ENCODE measurements at places on chromosomes 7 and 10.

DNA sequence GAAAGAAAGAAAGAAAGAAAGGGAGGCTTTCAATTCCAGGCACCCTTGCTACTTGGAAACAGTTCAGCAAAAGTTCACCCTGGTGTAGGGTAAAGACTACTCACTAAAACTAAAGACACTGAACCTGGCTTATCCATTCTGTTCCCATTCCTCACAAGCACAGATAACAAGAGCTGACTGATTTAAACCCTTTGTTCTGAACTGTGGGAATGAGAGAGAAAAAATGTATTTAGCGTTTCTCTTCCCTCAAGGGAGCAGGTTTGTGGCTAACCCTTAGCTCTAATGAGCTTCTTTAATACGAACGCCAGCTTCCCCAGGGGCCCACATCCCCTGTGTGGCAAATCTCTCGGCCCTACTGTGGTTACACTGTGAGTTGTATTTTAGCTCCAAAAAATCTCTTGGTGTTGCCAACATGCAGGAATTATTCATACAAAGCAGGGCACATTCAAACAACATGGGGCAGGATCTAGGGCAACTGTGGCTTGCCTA, 23.3 kb downstream of the PRTFDC1 start:
- no peak for DNase-seq

DNA sequence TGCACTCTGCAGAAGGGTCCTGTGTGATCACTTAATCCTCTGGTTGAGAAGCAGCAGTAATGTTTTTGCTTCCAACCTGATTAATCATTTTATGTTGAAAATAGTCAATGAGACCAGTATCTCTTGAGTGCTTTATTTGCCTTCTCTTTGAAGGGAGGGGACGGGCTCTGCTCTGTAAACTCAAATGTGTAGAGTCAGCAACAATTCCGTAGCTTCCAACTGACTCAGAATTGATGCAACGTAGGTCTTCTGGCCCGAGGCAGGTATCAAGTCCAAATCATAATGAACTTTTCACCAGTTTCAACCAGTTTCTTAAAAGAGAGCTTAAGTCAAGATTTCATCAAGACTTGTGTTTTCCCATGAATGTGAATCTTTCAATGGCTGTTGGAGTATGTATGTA, 26.3 kb downstream of the GUSB start:
- no peak for DNase-seq

DNA sequence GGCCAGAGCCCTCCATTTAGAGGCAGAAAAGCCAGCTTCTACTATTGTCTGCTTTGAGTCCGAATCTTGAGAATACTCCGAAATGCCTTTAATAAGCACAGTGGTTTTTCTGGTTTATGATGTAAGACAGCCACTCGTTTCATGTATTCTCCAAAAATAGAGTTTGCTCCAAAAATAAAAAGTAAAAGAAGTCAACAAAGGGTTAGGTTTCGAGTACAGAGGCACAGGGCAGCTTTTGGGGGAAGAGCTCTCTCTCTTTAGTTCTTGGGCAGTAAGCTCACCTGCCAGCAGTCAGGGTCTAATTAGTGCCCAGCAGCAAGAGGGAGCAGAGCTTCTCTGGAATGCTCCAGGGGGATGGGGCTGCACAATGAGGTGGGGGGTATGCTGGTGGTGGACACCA, 20.2 kb downstream of the CREB3L2 start:
- DNase-seq, result no peak

DNA sequence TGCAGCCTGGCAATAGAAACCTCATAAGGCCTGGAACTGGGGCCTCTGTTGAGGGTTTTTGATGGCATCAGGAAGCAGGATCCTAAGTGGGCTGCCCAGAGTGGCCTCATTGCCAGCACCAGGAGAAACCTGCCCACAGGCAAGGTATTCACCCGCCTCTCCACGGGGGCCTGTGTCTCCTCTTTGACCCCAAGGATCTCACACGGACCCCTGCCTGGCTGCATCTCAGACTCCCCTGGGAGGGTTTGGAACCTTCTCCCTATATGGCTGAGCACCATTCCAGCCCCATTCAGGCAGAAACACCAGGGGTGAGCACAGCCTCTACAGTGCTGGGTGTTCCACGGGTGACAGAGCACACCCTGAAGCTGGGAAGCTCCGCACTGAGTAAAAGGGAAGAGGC, 14.6 kb upstream of the C10orf71 start:
- no peak for DNase-seq

- no peak for DNase-seq
Measured at GRCh38 chr7:152176797-152177196, 151.3 kb downstream of the GALNT11 start.

DNA sequence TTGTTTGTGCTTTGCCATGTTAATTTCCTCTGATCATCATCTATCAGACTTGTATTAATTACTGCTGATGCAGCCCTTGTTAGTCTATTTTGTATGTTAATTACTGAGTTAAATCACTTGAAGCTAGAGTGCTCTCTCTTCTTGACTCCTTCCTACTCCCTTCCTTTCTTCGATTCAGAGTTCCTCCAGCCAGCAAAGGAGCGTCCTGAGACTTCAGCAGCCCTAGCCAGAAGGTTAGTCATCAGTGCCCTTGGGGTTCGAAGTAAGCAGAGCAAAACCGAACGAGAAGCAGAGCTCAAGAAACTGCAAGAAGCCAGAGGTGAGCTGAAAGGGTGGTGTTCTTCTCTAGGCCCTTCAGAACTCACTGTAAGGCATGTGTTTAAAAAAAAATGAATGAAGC, 32.1 kb downstream of the LOXL4 start:
- DNase-seq, result no peak

GRCh38 chr7:17679458-17679857, 260.8 kb downstream of the SNX13 start:
- no peak for DNase-seq

GRCh38 chr7:33919449-33919848, 14.1 kb downstream of the BMPER start:
- DNase-seq, result no peak

- DNase-seq, result no peak
Measured at GRCh38 chr7:143214789-143215679, 6.8 kb upstream of the TAS2R40 start.

- DNase-seq, result no peak
Measured at GRCh38 chr7:45578022-45578421, 3.9 kb downstream of the ADCY1 start.

DNA sequence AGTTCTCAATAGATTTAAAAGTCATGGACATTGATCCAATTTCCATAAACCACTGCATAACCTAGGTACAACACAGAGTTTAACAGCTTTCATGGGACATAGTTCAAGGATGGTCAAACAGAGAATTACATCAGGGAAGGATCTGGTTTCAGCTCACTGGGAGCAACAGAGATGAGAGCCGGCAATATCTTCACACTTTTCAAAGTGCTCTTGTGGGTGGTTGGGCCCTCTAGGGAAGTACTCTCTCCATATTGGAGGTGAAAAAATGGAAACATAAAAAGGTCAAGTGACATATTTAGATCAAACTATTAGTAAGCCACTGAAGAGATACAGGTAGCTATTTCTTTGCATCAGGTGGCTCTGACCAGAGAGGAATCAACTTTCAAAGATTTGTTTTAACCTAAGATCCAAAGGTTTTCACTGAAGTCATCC, 61.8 kb upstream of the LRRN3 start:
- DNase-seq, result no peak

GRCh38 chr10:3902054-3902808, 117.2 kb upstream of the KLF6 start:
- DNase-seq, result no peak

DNA sequence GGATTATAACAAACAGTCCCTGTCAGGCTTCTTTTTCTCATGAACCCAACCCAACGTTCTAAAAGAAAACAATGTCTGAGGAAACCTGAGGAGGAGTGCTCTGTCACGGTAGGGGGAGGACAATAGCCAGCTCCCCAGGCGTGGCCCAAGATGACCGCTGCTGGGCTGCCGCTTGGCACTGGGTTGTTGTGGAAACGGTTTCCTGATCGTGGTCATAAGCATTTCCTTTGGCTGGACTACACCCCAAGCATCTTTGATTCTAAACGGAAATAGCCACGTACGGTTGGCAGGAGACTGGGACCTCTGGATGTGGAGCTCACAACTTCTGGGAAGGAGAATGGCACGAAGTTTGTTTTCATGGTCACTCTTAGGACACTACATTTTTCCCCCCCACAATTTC, 30.4 kb upstream of the DMBT1 start:
- DNase-seq, result no peak

GRCh38 chr10:43049081-43049551, 27.8 kb upstream of the RET start:
- DNase-seq, result no peak

- DNase-seq, result no peak
Measured at GRCh38 chr10:48582970-48583369, 21.9 kb downstream of the ARHGAP22 start.

GRCh38 chr10:102657451-102657850, 13.2 kb downstream of the TRIM8 start:
- no peak for DNase-seq

GRCh38 chr10:62978482-62978881, 154.6 kb upstream of the NRBF2 start:
- no peak for DNase-seq

DNA sequence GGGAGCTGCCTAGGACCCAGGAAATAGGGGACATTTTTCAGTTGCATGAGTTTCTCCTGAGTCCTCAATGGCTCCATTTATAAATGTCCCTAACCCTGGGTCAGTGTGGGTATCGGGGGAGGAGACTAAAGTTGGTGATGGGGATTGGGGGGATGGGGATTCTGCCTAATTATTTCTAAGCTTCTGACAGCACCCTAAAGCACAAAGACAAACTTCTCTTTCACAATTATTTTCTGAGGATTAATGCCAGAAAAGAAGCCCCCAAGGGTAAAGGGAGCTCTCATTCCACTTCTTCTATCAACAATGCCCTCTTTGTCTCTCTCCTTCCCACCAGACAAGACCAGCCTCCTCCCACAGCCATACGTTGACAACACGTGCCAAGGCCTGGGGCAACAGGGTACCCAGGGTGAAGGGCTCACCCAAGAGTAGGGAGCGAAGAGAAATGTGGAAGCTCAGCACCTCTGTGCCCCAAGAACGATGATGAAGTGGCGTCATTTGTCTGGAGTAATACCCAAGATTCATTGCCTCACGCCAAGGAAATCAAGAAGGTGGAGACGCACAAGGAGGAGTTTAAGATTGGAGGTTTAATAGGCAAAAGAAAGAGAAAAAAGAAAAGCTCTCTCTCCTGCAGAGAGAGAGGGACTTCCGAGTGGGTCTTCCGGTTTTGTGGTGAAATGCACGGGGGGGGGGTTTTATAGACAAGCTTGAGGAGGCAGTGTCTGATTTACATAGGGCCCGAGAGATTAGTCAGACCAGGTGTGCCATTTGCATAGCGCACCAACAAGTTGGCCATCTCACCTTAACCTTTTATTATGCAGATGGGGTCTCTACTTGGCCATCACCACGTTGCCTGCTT, 14.4 kb upstream of the GJC3 start:
- no peak for DNase-seq

DNA sequence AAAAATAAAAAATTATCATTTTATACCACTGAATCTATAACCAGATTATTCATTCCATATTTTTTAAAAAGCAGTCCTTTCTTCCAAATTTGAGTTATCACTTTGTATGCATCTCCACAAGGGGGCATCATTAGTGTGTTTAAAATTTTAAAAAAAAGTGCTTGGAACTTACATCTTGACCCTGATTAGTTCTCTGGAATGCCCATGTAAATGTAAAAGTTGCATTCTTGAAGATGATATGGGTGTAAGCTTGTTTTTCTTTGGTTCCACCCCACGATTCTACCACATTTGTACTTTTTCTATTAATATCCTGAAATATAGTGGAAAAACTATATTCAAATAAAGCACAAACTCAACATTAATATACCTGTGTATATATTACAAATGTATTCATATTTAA, 144.9 kb downstream of the ELAPOR2 start:
- no peak for DNase-seq

- DNase-seq, result no peak
Measured at GRCh38 chr10:84540022-84540616, 211.7 kb downstream of the CCSER2 start.

DNA sequence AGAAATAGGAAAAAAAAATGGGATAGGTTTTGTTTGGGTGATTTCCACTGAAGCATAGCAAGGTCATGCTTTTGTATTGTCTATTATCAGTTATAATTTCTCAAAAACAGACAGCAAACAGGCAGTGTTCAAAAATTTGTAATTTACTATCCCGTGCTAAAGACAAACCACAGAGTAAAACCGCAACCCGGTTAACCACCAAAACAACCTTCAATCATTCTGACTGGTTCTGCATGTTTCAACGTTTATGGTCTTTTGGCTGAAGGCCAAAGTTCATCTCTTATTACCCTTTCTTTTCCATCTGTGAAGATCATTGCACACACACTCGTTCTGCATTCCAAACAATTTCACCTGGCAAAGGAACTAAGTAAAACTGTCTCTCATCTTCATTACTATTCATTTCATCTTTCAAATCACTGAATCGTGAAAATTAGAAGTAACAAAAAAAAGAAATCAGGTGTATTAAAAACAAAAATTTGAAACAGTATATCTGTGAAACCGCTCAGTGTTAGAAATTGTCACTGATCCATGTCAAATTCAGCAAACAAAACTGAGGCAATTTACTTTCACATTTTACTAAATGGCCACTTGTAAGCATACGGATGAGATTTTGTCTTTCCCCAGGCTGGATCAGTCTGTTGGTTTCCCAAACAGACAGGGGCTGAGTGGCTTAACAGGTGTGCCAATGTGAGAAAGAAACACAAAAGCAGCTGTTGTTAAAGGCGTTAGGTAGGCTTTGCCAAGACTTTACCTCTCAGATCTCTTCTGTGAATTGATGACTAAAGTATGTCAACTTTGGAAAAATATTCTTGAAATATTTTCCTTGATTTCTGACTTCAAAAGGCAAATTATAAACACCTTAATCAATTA, 539.6 kb downstream of the CNTNAP2 start:
- no peak for DNase-seq

DNA sequence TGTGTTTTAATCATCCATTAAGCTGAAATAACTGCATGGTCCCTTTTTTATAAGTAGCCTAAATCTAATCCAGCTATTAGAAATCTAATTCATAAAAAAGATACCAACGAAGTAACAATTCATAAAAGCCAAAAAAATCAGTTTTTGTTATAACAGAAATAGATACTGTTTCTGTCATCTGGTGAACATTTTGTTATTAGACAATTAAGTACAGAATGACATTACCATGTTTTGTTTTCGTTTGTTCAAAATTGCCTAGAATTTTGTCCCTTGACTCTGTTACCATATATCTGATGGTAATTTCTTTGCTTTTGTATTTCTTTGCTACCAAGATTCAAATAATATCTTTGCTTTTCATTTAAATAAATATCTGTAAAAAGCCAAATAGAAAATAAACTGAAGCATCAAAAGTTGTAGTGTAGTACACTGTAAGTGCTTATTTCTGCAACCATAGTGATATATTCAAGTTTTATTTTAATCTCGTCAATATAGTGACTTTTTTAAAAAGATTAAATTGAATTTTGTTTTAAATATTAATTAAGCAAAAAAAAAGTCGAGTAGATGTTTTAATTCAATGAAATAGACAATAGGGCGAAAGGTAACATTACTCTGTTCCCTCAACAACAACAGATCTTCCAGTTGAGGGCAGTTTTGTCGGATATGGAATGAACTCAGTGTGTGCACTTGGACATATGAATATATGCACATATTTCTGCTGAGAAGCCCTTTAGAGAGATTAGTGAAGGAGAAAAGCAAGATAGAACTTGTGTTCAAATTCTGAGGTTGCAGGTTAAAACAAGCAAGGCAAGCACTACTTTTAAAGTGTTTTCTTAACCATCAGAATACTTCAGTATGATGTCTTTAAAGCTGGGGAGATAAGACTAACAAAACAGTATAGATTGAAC, 7.9 kb upstream of the IGF2BP3 start:
- DNase-seq, result no peak

GRCh38 chr10:118903251-118903650, 126.3 kb upstream of the NANOS1 start:
- DNase-seq, result no peak

Data from stimulated activated CD4-positive, alpha-beta T cell treated with anti-CD3 and anti-CD28 coated beads, Interleukin-15, amount 100 ng/mL, for 1 hour (primary cell).